PC-9 (cell line): ENCODE measurements at places on chromosomes 2 and 18. TPM values are rescaled to one million over a fixed set of nuclear protein-coding genes. Genes with fewer than 3 reads are reported as not detected.
A peak's percentile ranks its signal among the peaks of the same experiment; 100 is the strongest.

The CHRNG gene
- total RNA-seq = not detected in 2 replicates

The SCN9A gene
- 3.4 and 5.2 TPM in 2 replicates for total RNA-seq

The MEIS1 gene
- 5.4 and 9.1 TPM in 2 replicates for total RNA-seq

The PRKD3 gene
- total RNA-seq = 27.1 and 27.5 TPM in 2 replicates

The MBD1 gene
- 43.2 and 43.5 TPM in 2 replicates for total RNA-seq

The ABHD3 gene
- total RNA-seq = 23.4 and 33.7 TPM in 2 replicates

The IL36A gene
- total RNA-seq = not detected in 2 replicates

The KCNE4 gene
- 0.11 TPM in 1 of 2 replicates, not detected in the other for total RNA-seq

The MROH2A gene
- 1.4 and 2.9 TPM in 2 replicates for total RNA-seq

The GDF7 gene
- total RNA-seq = 0.04 TPM in 1 of 2 replicates, not detected in the other

GRCh38 chr2:12434630-12435098 lies 282.1 kb upstream of the TRIB2 start:
- no peak for DNase-seq

- no peak for DNase-seq
Observed at GRCh38 chr2:20472569-20472968, 25.7 kb downstream of the RHOB start.

DNA sequence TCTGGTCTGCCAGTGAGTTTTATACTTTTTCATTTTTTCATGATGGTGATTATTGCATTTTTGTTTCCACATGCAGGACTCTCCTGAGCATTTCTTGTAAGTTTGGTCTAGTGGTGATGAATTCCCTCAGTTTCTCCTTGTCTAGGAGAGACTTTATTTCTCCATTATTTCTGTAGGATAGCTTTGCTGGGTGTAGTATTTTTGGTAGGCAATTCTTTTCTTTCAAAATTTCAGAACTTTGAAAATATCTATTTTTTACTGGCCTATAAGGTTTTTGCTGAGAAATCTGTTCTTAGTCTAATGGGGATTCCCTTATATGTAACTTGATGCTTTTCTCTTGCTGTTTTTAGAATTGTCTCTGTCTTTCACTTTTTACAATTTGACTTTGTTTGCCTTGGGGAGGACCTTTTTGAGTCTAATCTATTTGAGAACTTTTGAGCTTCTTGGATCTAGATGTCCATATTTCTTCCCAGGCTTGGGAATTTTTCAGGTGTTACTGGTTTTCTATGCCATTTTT lies 149.1 kb downstream of the UBR3 start:
- DNase-seq = no peak

DNA sequence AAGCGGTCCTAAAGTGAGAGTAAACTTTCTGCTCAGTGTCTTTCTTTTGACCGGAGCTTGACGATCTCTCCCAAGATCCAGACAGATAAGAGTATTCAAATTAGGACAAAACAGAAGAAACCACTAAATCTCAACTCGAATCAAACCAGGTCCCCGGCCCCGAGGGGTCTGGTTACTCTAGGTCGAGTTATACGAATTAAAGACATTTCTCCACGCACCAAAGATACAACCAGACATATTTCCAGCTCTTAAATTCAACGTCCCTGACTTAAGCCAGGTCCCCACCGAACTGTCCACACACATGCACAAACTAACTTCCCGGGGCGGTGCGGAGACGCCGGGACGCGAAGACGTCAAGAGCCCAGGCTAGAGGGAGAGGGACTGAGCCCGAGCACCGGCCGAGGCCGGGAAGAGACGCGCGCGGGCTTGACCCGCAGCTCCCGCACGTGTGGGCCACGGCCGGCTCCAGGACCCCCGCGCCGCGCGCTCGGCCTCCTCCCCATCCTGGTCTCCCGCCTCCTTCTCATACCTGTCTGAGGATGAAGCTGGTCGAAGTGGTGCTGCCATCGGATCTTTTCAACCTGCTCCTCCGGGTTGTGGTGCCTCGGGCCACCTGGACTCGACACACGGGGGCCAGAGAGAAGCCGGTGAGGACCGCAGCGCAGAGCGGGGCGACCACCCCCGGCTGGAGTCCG lies 896 bp downstream of the CACNB4 start:
- no peak for DNase-seq

DNA sequence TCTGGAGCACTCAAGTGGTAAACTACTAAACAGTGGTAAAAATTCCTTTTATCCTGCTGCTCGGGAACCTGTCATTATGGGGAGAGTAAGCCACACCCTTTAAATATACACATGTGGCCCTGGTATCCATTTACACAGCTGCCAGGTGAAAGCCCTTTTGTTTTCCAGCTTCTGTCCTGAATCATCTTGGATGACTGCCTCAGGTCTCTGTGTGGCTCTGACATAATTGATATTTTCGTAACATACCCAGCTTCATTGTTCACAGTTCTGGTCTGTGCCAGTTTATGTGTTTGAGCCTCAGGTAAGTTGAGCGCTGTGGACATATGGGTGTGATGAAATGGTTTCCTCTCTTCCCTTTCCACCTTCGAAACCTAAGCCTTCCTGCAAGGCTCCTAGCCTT lies 15.7 kb upstream of the TTC39C start:
- peak; percentile 34 for DNase-seq

DNA sequence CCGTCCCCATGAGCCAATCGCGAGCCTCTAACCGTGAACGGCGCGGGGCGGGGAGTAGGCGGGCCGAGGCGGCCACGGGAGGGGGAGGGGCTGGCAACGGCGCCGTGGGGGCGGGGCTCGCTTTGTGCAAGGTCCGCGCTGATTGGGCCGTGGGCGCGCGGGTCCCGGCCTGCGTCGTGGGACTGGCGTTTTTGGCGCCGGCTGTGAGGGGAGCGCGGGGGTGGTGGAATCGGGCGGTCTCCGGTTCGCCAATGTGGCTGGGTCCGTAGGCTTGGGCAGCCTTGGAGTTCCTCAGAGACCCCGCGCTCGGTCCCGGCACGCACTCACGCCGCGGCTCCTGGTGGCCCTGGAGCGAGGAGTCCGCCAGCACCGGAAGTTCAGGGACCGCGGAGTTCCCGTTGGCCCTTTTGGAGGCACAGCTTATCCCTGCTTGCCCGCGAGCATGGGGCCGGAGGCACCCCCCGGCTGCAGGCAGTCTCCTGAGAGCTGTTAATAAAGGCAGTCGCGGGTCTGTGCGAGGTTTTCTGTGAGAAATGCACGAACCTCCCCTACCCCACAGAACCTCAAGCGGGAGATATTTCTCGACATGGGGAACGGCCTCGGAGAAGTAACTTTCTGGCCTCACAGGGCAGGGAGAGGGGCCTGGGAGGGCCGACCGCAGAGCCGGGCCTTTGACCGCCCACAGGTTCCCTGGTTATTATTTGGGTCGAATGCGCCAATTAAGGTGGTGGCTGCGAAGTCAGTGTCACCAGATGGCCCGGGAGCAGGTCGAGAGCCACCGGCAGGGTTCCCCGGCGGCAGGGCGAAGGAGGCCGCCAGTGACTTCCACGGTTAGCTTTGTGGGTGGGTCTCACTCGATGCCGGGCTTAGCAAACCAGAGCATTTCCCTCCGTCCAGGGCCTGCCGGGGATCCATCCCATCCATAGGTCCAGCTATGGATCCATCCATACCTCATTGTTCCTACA lies 574 bp upstream of the NCL start:
- DNase-seq = no peak

DNA sequence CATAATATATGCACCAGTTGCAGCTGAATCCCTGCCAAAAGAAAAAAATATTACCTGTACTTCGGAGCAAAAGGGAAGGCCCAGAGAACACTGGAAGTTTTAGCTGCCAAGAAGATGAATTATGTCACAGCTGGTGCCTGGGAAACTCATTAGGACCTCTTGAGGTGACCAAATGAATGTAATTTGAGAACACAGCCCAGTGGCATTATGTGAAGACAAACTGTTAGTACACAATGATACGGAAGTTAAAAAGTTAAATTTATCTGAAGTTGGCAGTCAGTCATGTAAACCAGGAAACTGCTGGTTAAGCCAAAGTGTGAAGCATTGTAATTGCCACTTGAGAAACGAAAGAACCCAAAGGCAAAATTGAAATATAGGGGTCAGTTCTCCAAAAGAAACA lies 80.7 kb downstream of the EML4 start:
- DNase-seq = peak; percentile 65

- DNase-seq = no peak
Observed at GRCh38 chr18:62101321-62101721, 85.5 kb downstream of the PIGN start.

DNA sequence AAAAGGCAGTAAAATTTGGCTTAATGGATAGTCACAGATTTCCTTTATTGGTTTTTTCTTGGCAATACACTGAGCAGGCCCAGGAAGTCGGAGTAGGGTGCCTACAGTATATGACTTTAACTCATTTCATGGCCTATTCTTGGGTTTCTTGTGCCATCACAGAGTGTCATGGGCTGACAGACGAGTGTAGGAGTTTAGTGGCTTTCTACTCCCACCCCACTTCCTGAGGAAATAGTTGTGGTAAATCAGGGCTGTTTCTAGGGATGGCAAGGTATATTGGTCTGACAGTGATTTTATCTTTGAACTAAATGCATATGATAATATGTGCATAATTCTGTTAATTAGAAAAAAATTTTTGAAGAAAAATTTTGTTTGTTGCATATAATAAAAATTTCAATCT lies 100.1 kb downstream of the PLCL1 start:
- no peak for DNase-seq

DNA sequence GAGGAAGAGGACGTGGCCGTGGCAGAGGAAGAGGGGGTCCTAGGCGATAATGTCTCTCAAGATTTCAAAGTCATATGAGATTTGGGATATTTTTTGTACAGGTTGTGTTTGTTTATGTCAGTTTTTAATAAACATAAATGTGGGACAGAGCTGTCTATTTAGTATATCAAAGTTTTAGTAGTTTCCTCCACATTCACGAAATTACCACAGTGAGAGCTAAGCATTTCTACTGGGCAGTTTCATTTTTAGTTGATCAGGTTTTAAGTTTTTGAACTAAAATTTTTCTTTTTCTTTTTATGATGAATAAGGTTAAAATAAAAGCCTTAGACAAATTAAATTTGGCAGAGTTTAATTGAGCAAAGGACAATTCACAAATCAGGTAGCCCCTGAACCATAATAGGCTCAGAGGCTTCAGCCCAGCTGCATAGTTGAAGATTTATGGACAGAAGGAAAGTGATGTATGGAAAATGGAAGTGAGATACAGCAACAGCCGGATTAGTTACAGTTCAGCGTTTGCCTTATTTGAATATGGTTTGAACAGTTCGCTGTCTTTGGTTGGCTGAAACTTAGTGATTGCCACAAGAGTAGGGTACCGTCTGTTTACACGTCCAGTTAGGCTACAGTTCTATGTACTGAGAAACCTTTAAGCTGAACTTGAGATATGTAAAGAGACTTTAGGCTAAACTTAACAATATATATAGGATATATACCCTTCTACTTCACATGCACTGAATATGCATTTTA lies 17.1 kb downstream of the SNRPD1 start:
- DNase-seq = no peak

DNA sequence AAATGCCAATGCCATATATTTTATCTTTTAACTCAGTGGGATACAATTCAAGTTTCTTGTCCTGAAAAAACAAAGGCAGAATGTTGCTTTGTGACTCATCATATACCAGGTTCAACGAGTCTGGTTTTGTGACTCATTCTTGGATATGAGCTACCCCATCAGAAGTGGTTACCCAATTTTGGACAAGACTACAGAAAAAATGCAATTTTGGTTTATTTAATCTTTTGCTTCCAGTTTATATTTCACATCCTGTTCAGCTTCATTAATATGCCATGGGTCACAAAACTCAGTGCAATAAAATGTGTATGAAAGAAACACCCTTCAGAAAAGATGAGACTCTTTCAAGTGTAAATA lies 25.0 kb downstream of the FN1 start:
- peak; percentile 27 for DNase-seq

- DNase-seq = no peak
Observed at GRCh38 chr2:102126660-102127059, 15.9 kb upstream of the IL1R1 start.

GRCh38 chr2:216133397-216133796 lies 24.2 kb downstream of the XRCC5 start:
- DNase-seq = no peak

GRCh38 chr2:121746071-121746578 lies 9.3 kb upstream of the TSN start:
- DNase-seq = no peak

GRCh38 chr18:37674570-37674969 lies 109.0 kb upstream of the CELF4 start:
- no peak for DNase-seq

DNA sequence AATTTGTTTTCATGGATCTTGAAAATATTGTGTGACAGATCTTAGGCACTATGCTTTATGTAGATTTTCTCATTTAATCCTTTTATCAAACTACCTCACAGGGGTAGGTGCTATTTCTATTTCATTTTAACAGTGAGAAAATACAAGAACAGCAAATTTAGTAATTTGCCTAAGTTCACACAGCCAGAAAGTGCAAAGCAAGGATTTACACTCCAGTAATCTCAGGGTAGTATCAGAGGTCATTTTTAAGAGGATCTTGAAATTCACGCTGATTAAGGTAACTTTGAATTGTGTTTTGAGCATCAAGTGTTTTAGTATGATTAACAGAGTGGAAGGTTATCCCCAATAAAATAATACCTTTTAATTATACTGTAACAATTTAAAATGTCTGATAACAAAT lies 10.1 kb upstream of the KCNJ3 start:
- no peak for DNase-seq

DNA sequence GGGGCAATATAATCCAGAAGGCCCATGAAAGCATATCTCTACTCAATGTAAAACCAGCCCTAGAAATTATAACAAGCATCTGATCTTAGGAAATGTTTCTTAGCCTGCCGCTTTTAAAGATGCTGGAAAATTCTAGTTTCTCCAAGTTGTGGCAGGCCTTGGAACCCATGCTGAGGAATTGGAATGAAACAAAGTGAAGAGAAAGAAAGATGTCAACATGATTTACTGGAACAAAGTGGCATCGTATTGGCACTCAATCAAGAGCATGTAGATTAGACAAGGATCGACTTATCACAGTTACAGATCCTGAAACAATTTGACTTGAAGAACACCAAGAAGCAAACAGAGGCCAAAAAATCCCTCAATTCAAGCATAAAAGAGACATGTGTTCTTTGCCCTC lies 28.7 kb downstream of the CNTNAP5 start:
- DNase-seq = no peak

DNA sequence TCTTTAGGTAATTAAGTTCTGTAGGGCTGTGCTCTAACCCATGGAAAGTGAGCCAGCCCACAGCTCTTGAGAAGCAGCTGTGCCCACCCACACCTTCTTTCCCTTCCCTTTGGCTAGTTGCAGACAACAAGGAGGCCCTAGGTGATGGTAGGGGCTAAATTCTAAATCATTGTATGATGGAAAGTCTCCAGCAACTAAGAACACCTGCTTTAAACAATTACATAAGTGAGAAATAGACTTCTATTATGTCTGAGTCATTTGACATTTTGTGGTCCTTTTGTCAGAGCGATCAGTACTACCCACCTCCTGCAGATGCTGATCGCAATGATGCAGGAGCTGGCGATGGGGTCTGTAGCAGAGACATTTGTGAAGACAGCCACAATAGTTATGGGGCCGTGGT lies 79.6 kb downstream of the TEX51 start:
- no peak for DNase-seq

- no peak for DNase-seq
Observed at GRCh38 chr2:154261473-154262027, 389.8 kb downstream of the GALNT13 start.
